SHP77 (cell line): ENCODE measurements at places on chromosomes 2 and 18.

GRCh38 chr2:2870106-2870505 is 507.5 kb downstream of the EIPR1 start:
- peak; percentile 73 for DNase-seq

DNA sequence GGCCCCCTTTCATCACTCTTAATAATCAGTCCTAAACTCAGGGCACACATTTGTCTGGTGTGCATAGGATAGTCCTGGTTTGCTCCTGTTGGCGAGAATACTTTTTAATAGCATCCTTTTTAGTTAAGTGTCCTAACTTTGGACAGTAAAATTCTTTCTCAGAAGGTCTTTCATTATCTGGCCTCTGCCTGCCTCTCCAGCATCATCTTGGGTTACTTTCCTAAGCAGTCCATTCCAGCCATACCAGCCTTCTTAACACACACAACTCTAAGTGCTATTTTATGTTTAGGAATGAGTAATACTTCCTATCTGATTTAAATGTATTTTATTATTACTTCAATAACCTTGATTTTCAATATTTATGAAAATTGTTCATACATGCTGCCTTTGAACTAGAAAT is 151.0 kb downstream of the ACOXL start:
- no peak for DNase-seq

DNA sequence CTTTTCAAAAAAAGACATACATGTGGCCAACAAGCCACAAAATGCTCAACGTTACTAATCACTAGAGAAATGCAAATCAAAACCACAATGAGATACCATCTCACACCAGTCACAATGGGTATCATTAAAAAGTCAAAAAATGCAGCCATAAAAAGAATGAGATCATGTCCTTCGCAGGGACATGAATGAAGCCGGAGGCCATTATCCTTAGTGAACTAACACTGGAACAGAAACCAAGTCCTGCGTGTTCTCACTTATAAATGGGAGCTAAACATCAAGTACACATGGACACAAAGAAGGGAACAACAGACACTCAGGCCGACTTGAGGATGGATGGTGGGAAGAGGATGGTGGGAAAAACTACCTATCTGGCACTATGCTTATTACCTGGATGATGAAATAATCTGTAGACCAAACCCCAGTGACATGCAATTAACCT is 17.8 kb upstream of the ATL2 start:
- no peak for DNase-seq

DNA sequence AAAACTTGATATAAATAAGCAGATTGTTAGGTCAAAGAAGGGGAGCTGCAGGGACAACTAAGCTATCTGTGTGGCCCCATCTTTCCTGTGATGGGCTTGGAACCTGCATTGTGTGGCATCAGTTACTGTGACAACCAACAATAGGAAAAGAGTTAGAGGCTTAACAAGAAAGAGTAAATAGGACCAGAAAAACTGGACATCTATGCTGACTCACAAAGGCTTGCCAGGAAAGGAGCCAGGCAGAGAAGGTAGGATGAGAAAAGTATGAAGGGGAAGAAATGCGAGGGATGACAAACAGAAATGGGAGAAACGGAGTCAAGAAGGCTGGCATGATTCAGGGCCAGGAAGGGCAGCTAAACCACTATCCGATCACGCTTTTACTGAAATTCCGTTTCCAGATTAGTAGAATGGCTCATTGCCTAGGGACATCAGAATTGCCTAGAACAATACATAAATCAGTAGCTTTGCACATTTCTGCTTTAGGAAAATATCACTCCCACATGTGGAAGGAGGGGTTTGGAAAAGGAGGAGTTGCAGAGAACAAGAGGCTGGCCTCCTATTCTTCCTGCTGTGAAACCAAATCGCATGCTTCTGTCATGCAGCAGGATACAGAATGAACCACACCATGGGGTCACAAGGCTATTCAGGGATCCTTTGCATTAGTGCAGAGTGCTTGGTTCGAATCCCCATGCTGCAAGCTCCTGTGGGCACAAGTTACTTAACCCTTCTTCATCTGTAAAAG is 7.3 kb downstream of the PLA2R1 start:
- no peak for DNase-seq

GRCh38 chr2:44836174-44836573 is 105.3 kb upstream of the SIX3 start:
- no peak for DNase-seq

GRCh38 chr2:179518830-179519229 is 254.2 kb upstream of the SESTD1 start:
- no peak for DNase-seq

DNA sequence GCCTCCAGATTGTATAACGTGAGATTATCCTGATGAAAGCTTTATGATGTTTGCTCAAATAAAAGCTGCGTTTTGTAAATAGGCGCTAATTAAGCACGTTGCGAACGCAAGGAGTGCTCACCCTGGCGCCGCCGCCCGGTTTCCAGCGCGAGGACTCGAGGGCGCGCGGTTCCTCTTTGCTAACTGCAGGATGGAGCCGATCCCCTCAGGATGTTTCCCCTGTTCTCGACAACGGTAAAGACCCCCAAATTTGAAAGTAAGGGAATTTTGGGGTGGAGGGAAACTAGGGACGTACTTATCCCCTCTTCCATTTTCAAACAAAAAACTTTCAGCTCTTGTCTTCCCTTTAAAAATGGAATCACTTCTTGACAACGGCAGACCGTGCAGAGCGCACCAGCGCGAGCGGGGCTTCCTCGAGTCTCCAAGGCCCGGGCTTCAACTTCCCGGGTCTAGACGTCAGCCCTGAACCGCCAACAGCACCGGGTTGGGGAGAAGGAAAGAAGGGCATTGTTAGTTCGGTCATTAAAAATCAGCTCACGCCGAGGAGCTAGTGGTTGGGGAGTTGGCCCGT is 1.1 kb upstream of the GBX2 start:
- no peak for DNase-seq

GRCh38 chr2:153196378-153197058 is 282.0 kb downstream of the RPRM start:
- DNase-seq: no peak

DNA sequence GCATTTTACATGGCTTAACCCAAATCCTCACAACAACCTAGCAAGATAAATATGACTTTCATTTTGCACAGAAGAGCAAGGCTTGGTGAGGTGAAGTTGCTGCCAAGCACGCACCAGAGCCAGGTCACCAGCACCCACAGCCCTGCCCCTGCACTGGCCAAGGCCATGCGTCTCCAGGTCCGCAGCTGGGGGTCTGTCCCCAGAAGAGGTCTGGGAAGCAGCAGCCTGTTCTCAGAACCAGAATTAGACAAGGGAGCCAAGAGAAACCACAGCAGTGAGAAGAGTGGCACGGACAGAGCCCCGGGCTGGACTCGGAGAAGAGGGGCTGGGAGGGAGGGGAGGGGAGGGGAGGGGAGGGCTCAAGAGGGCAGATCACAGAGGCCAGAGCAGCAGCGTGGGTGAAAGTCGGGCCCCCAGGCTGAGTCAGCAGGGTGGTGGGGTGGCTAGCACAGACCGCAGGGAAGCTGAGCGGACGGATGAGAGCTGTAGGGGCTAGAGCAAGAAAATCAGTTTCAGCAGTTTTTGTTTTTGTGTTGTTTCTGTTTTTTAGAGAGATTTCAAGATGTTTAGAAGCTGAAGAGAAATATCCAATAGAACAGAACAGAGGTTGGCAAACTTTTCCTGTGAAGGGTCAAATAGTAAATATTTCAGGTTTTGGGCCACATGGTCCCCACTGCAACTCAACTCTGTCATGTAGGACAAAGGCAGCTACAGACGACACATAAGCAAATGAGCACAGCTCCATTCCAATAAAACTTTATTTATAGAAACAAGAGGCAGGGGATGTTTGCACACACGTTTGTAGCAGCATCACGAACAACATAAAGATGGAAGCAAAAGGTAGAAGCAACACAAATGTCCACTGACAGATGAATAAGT is 7.4 kb upstream of the MTERF4 start:
- DNase-seq: no peak

GRCh38 chr2:236238751-236239150 is 25.5 kb downstream of the ASB18 start:
- no peak for DNase-seq

GRCh38 chr2:216073773-216074172 is 7.8 kb downstream of the PECR start:
- no peak for DNase-seq

- no peak for DNase-seq
These were observed 177.3 kb downstream of the NBAS start for GRCh38 chr2:15383695-15384350.

DNA sequence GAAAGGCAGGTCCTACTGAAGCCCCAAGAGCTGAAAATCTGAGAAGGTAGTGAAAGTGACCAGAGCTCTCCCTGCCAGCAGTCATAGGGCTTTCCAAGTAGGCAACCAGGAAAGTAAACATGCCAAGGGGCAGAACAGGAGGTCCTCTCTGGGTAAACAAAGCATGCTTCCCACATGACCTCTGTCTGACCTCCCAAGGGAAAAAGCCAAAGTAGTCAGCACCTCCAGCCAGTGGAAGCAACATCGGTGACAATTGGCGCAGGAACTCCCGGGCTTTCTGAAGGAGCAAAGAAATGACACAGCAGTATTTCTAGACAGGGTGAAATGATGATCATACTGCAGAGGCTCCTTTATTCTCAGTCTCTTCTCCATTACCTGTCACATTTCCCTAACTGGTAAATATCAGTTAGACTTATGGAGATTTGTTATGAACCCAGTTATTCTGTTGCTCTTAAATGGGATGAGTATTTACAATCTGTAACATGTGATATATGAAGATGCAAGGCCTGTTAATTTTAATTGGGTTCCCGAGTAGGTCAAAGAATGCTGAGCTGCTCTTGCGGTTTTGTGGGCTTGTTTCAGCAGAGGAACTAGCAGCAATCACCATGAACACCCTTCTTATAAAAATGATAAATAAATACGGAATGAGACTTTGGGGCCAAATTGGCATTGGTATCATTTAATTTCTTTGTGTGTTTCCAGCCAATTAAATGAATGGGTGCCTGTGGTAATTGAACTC is 321.0 kb downstream of the RND3 start:
- DNase-seq: no peak

DNA sequence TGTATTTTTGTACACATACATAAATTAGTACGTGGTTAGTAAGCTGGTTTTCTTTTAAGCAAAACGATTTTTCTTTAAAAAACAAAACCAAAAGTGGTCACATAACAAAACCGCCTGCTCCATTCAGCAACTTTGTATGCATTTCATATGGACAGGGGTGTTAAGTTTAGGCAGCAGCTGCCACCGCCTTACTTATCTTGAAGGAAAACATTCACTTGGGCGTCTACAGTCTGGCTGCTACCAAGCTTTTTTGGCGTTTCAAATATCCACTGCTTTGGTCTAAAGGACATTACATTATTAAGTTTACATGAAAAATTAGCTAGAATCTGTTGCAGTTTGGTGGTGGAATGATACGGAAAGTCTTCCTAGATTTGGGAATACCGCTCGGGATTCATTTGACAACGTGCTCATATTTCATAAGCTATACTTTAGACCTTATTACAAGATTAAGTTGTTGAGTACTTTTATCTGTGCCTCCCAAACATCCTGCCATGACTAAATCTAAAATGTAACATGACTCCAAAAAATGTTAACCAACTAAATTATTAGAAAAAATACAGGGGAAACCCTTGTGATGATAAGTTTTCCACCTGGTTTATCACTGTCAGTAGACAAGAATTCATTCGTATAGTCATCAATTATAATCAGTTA is 214.8 kb downstream of the NEDD4L start:
- no peak for DNase-seq

DNA sequence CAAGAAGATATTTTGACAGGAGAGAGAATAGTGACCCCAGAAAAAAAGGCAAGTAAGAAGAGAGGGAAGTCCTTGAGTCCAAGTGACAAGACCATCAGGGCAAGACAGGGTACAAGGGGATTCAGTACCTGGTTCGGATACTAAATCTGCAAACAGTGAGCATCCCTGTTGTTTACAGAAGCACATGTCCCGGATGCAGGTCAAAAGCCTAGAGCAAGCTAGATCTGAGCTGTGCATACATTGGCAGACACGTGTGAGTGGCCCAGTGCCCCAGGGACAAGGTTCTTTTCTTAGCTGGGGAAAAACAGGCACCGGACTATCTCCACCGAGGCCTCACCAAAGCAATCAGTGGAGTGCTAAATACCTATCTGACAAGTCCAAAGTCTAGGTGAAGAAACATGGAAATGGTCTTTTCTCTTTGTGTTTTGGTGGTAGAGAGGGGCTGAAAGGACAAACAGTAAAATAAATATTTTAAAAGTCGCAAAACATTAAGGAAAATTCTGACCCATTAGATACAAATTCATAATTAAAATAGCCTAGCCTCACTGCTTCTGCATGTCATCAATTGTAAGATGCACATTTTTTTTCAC is 165.2 kb downstream of the SUCLG1 start:
- DNase-seq: no peak

DNA sequence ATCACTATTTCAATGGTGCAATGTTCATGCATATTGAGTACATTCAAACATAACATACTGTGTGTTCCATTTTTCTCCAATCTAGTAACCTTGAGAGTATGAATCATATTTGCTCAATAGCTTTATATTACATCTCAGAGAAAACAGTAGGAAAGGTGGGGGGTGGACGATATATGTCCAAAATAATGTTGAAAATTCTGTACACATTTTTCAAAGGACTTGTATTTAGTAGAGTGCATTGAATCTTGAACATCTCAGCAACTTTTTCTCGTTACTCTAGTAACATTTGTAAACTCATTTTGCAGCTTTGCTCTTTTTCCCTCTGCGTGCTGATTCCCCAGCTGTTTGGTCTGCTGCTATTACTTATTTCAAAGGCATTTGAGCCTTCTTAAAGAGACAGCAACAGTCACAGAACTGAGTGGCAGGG is 1487.0 kb downstream of the LRP1B start:
- DNase-seq: no peak

DNA sequence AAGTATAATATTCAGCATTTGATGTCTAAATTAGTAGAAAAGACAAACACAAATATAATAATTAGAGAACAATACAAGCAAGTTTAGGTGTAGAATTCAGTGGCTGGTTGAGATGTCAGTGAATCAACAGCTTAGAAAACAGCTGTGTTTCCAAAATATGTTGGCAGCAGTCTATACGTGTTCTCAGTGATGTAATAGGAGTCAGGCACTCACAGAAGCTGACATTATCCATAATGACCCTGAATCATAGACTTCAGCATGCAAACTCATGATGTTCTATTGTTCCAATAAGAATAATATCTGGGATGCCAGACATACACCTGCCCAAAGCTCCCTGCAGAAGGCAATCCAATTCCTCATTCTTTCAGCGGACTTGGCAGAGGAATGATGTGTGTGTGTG is 164.7 kb downstream of the SLC8A1 start:
- DNase-seq: no peak

- no peak for DNase-seq
These were observed 32.2 kb downstream of the FN1 start for GRCh38 chr2:215403441-215404347.

DNA sequence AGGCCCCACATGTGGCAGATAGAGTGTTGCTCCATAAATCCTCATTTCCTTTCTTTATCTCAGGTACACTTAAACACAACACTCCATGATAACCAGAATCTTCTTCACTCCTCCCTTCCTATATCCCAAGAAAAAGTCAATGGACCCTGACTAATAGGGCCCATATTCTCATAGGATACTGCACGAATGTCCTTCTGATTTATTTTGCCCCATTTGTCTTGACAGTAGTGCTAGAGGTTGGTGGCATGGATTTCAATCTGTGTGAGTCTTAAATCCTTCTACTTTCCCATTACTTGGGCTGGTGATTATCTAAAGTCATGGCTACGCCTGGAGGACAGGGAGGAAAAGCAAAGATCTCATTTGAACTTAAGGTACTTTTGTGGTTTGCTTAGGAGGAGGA is 156.0 kb downstream of the ACOXL start:
- no peak for DNase-seq

- no peak for DNase-seq
These were observed 135.1 kb downstream of the NCK2 start for GRCh38 chr2:105879803-105880300.

- DNase-seq: no peak
These were observed 580.3 kb upstream of the TMEFF2 start for GRCh38 chr2:192775011-192775410.
